ENCODE measurements at places on chromosomes 16 and 17.
A peak's percentile ranks its signal among the peaks of the same experiment; 100 is the strongest.

DNA sequence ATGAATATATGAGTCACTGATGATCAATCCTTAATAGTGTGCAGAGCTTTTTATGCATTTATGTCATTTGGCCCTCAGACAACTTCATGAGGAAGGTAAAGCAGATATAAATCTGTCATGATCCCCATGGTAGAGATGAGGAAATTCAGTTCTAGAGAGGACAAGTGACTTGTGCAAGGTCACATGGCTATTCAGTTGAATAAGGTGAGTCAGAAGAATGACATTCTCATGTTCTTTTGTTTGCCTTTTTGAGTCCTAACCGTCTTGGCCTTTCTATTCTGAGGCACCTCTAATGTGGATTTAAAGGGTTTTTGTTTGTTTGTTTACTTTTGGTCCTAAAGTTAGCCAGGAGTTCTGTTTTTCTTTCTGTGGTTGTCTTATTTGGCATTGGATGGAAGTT is 116.2 kb upstream of the ELAC2 start:
- no peak for DNase-seq

DNA sequence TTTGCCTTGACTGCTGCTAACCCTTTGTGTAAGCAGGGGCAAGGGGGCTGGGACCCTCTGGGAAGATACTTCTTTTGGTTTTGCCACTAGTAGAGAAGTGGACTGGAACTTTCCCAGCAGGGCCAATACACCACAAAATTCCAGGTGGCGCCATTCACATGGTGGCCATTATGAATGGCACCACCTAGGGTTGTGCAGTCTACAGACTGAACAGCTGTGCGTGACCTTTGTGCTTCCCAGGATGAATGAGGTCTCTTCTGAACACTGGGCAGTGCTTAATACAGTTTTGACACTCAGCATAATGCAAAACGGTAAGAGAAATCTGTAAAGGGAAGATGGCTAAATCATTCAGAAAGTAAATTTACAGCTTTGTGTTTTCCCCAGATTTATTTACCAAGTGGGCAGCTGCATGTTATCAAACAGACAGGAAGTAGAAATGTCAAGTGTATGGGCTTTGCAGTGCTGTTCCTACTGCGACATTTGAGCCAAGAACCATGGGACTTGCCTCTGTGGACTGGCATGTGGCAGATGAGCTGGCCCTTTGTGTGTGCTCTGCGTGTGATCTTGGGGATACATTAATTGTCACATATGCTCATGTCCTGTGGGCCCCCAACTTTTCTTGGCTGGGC is 9.2 kb downstream of the SYT17 start:
- no peak for DNase-seq

GRCh38 chr17:79482727-79483521 is 127.9 kb downstream of the RBFOX3 start:
- no peak for DNase-seq

GRCh38 chr16:4101421-4102219 is 14.6 kb downstream of the ADCY9 start:
- no peak for DNase-seq

DNA sequence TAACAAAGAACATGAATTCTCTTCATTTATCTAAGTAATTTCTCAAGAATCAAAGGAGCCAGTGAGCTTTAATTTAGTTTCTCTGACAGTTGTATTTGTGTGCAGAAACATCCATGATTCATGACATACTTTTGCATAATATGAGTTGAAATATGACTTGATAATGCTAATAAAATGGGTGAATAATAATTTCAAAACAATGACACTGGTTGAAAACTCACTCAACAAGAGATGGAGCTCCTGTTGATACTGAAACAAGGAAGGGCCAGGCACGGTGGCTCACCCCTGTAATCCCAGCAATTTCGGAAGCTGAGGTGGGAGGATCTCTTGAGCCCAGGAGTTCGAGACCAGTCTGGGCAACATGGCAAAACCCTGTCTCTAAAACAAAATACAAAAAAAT is 147.0 kb downstream of the MAP2K6 start:
- no peak for DNase-seq

DNA sequence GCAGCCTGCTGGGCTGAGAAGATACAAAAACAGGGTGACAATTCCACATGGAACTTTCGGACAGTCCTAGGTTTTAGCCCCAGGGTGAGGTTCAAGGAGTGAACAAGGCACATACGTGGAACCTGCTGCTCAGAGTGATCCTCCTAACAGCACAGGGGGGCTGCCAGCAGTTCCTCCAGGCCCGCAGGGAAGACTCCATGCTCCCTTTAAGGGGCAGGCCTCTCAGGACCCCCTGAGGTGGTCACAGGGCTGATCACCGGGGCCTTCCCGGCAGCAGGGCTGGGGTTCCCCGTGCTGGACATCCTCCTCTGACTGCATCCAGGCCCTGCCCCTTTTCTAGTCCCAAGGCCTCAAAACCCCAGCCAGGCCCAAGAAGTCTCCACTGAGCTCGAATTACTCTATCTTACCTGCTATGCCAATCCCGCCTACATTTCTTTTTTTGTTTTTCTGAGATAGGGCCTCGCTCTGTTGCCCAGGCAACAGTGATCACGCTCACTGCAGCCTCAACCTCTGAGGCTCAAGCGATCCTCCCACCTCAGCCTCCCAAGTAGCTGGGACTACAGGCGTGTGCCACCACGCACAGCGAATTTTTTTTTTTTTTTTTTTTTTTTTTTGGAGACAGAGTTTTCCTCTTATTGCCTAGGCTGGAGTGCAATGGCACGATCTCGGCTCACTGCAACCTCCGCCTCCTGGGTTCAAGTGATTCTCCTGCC is 10.4 kb downstream of the CANT1 start:
- DNase-seq: no peak

DNA sequence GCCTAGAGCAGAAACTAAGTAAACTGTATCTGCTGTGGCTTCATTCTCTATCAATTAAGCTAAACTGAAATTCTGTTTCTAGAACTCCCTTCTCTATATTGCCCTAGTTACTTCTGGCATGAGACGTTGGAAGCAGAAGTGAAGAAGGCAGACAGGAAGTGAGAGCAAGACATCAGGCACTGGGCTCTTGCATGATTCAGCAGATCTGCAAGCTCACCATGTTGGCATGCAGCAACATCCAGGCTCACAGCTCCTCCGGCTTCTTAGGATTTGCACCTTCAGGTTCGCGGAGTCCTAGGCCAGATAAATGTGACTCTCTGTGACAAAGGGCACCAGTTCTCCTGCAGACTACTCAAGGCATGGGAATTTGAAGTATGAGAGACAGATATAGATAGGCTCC is 148.3 kb downstream of the CDH8 start:
- DNase-seq: peak; percentile 19

- DNase-seq: no peak
These were observed 50.5 kb downstream of the PSMD12 start for GRCh38 chr17:67315865-67316264.

DNA sequence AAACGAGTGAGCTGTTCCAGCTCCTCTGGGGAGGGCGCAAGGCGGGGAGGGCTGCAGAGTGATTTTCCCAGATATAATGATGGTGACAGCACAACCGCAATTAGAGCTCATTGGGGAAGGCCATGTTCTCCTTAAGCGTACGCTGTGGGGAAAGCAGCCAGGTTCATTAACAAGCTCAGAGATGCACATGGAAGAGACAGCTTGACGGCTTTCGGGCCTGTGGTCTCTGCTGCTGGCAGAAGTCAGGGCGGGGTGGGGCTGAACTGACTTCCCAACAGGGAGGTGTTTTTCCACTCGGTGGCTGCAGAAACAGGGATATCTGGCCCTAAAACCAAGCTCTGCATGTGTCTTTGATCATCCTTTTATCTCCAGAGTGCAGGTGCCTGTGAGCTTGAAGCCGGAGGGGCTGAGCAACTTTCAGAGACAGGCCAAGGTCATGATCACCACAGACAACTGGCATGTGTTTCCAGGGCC is 24.0 kb upstream of the CACNG1 start:
- DNase-seq: no peak

DNA sequence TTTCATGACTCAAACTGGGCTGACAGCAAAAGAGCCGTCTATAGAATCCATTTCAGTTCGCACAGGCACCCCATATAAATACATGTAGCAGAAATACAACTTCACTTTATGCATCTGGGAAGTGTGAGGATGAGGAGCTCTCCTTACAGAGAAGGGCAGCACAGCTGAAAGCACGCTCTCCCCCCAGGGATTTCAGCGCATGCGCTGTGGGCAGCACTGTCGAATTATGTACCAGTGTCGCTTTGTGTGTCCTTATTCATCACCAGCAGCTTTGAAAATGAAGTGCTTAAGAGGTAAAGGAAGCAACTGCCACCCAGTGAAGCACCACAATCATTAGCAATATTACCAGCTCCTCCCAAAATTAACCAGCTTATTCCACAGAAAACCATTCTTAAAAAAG is 39.9 kb downstream of the CEP95 start:
- DNase-seq: no peak

- no peak for DNase-seq
These were observed at the start of gene C16orf96 for GRCh38 chr16:4556112-4556511. TSS of gene C16orf96 (plus strand) at chr16:4556340. CDS start at chr16:4556490, 150 bp downstream.

- no peak for DNase-seq
These were observed 15.0 kb downstream of the HNF1B start for GRCh38 chr17:37729905-37730304.

DNA sequence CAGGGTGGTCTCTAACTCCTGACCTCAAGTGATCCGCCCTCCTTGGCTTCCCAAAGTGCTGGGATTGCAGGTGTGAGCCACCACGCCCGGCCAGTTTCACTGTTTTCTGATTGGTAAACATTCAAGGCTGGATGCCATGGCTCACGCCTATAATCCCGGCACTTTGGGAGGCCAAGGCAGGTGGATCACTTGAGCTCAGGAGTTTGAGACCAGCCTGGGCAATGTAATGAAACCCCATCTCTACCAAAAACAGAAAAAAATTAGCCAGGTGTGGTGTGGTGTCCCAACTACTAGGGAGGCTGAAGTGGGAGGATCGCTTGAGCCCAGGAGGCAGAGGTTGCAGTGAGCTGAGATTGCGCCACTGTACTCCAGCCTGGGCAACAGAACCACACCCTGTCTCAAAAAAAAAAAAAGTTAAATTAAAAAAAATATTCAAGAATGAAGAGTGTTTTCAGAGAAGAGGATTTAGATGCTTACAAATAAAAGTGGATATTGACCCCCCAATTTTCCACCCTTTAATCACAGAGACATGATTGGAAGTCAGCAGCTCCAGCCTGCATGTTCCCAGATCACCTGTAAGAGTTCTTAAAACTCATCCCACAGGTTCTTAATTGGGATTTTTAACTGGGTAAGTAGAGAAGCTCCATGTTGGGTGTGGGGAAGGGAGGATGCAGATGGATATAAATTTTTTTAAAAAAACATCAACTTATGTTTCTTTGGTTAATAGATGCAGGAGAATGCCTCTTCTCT is 23.8 kb downstream of the HLF start:
- no peak for DNase-seq

DNA sequence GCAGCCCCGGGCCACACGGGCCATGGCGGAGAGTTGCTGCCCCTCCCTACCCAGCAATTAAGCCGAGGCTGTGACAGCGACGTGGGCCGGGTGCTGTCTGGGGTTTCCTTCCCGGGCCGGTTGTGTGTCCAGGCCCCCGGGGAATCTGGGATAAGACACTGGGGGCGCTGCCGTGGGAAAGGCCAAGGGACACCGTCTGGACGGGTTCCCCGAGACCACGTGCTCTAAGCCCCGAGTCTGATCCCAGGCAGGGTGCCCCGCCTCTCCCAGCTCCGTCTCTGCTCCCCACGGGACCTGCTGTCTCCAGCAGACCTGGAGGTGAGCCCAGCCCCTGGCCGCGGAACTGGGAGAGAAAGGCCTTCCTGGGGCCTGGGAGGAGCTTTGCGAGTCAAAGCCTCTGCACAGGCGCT is 92.2 kb downstream of the IRX3 start:
- DNase-seq: no peak

DNA sequence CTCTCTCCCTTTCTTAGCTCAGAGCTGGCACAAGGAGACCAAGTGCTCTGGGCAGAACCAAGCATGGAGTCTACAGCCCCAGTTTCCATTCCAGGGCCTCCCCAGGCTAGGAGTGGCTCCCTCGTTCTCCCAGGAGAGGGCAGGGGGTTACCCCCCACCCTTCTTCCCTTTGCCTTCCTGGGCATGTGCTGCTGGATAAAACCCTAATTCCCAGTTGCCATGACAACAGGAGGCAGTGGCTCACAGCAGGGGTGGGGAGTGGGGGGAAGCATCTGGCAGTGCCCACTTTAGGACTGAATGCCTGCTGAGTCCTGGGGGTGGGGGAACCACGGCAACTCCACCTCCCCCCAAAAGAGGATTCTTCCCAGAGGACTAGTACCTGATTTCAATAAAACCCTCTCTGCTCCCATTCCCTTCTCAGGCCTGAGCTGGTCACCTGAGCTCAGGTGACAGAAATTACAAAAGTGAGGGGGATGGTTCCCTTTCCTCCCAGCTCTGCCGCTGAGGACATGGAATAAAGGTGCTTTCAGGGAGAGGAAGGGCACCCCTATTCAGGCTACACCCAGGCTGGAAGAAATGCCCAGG is 1.8 kb downstream of the MPP2 start:
- no peak for DNase-seq

GRCh38 chr17:8150194-8151119 is 1.7 kb downstream of the PER1 start:
- DNase-seq: no peak

- DNase-seq: no peak
These were observed 1.2 kb downstream of the SNTB2 start for GRCh38 chr16:69188236-69188549.

DNA sequence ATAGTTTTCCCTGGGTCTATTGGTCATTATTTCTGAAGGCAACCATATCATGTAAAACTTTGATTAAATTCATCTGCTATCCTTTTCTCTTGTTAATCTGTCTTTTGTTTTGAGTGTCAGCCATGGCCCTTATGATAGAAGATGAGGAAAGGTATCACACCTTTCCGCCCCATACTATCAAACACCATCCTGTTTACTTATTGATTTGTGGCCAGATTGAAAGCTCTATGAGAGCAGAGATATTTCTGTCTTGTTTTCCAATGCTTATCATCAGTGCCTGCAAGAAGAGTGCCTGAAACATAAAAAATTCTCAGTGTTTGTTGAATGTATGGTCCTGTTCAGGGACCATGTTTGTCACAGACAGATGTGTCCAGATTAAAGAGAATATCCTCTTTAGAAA is 22.6 kb upstream of the DHX8 start:
- DNase-seq: no peak

GRCh38 chr17:79777894-79778503 is at the start of gene CBX2:
TSS of gene CBX2 (plus strand) at chr17:79778148. CDS start at chr17:79778236, 88 bp downstream.
- no peak for DNase-seq

DNA sequence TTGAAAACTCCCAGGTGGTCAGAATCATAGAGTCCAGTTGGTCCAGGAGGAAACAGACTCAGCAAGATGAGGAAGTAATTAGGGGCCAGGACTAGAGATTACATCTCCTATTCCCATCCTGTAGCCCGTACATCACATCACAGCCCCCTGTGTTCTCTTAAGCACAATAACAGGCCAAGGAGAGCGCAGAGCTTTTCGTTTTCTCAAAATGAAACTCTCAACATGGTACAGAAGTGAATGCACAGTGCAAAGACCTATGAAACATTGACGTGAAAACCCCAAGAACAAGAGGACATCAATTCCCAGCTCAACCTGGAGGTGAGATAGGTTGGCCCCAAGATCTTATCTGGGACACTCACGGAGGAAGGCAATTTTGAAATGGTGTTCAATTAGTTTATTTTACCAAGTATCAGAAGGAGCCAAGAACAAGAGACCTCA is 9.0 kb downstream of the PIK3R5 start:
- DNase-seq: peak; percentile 92

- no peak for DNase-seq
These were observed 267.9 kb upstream of the CCL2 start for GRCh38 chr17:33987162-33987561.

GRCh38 chr17:4405038-4405669 is 28.6 kb upstream of the SPNS3 start:
- peak; percentile 42 for DNase-seq
